Breast epithelium (tissue), 4 donors: ENCODE measurements at places on chromosomes 7 and 10. TPM values are rescaled to one million over a fixed set of nuclear protein-coding genes. Genes with fewer than 3 reads are reported as not detected.
A peak's percentile ranks its signal among the peaks of the same experiment; 100 is the strongest.

GRCh38 chr7:41467596-41467995, 235.3 kb downstream of the INHBA start:
- DNase-seq = no peak

- DNase-seq = peak; percentile 91
These were observed 75.4 kb downstream of the PROSER2 start for GRCh38 chr10:11898372-11899066.

DNA sequence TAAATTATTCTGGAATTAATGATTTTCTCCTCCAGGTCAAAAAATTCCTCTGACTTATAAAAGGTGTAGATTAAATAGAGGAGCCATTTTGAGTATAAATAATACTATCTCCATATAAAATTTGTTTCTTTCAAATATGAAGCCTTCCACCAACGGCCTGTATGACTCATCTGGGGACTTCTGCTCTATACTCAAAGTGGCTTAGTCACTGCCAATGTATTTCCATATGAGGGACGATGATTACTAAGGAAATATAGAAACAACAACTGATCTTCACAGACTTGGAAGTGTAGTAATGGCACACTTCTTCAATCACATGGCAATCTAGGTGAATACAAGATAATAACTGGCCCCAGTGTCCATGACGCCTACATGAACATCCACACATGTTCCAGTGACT, 335.6 kb upstream of the HGF start:
- no peak for DNase-seq

GRCh38 chr10:73253225-73253555, 746 bp upstream of the MRPS16 start:
- no peak for DNase-seq

- peak; percentile 50 for DNase-seq
These were observed 108.5 kb upstream of the ANLN start for GRCh38 chr7:36280840-36281812.

MRLN gene
- not detected for total RNA-seq

MORN4 gene
- 3.5 TPM for total RNA-seq

MYO1G gene
- total RNA-seq = 2.0 TPM

PRPF18 gene
- total RNA-seq = 48.6 TPM

GRCh38 chr7:148607151-148607661, 16.6 kb downstream of the C7orf33 start:
- no peak for DNase-seq

ZNF467 gene
- 5.9 TPM for total RNA-seq

DNA sequence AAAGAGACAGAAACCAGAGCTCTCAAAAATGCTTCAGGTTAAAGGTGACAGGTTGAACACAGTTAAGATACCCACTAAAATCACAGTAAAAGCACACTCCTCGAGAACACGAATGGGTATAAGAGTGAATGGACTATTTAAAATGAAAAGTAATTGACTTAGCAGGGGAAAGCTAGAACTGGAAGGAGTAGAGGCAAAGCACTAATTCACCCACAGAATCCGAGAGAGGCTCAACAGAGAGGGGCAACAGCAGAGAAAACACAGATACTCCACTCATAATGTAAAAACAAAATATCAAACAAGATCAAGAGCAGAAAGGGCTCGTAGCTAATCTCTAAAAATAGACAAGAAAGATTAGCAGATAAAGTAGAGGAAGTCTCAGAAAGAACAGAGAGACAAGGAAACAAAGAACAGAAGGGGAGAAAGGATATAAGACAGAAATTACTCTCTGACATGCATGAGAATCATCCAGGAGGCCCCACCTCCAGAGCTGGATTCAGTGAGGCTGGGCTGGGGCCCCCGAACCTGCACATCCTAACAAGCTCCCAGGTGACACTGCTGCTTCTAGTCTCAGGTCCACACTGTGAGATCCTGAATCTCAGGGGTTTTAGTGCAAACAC, 117.6 kb downstream of the GALNT11 start:
- DNase-seq = no peak

- DNase-seq = no peak
These were observed 355.1 kb upstream of the MBL2 start for GRCh38 chr10:53127686-53128085.

DNA sequence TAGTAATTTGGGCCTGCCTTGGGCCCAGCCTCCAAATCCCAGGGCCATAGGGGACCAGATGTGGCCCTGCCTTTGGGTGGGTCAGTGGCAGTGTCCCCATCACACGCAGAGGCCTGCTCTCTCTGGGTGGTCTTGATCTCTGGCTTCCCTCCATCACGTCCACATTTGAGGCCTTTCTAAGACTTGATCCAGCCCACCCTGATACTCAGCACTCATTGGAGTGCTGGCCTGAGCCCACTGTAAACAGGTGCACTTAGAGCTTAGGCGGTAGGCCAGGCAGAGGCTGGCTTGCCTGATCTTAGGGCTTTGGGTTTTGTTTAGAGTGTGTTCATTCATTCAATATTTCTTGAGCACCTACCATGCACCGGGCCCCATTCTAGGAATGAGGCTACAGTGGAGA, 52.6 kb downstream of the TBATA start:
- DNase-seq = no peak

SFMBT2 gene
- 32.8 TPM for total RNA-seq

SLC26A3 gene
- 13.6 TPM for total RNA-seq

GRCh38 chr10:12699781-12700556, 301.5 kb downstream of the CCDC3 start:
- DNase-seq = no peak

DNA sequence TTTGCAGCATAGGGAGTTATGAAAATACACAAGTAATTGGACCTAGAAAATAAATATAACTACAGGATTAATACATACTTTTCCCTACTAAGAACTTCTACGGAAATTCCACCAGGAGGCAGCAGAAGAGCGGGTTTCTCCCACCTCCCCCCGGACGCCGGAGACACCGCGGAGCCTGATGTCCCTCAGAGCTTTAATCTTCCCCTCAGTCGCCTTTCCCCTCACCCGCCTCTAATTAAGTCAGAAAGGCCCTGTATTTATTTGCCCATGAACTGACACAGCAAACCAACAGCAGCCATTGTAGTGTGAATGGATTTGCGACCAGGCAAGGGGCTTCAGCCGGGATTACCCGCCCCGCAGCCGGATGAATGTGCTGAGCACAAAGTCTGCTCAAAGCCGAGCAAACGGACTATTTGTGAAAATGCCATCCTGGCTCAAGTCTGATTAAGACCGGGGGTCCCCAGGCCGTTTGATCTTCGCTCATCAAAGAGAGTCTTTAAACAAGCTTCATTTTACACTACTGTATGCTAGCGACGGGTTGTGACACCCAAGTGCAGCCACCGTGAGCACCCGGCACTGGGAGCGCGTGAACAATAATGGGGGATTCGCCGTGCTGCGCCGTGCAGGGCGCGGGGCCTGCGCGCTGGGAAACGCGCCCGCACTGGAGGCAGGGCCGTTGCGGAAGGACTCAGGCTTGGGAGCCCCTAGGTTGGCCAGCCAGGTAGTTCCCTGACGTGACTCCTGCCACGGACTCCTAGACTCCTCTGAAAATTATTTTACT, 5.6 kb upstream of the DKK1 start:
- DNase-seq = no peak

- no peak for DNase-seq
These were observed 100.5 kb upstream of the SDK1 start for GRCh38 chr7:3200504-3200903.

DNA sequence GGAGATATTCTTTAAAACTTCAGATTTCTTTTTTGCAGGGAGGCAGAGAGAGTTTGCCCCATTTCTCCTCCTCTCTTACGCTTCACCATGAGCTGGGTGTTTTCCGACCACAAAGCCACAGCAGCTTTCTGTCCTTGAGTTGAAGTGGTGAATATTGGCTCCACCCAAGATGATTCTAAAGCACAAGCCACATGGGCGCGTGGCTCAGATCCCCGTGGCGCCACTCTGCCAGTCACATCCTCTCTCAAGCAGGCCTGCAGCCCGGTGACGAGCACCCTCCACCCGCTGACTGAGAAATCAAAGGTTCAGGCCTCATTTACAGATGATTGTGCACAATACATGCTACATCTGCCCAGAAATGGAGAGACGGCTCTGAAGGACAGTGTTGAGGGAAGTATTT, 27.6 kb upstream of the RNF32 start:
- no peak for DNase-seq

- DNase-seq = no peak
These were observed 3.0 kb upstream of the PRSS1 start for GRCh38 chr7:142746264-142746663.

DNA sequence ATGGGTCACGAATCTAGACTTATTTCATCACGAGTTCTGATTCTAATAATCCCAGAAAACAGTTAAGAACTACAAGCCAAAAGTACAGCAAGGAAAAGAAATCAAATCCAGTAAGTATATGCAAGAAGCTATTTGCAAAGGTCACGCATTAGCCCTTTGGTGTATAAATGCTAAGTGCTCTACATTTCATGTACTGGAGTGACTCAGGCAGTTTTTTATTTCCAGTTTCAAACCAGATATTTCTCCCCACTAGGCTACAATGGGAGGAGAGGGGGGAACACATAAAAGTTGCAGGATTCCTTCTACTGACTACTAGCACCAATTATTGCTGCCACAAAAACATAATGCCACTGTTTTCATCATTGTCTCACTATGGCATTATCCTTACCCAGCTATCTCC, 148.0 kb downstream of the NRCAM start:
- no peak for DNase-seq

DNA sequence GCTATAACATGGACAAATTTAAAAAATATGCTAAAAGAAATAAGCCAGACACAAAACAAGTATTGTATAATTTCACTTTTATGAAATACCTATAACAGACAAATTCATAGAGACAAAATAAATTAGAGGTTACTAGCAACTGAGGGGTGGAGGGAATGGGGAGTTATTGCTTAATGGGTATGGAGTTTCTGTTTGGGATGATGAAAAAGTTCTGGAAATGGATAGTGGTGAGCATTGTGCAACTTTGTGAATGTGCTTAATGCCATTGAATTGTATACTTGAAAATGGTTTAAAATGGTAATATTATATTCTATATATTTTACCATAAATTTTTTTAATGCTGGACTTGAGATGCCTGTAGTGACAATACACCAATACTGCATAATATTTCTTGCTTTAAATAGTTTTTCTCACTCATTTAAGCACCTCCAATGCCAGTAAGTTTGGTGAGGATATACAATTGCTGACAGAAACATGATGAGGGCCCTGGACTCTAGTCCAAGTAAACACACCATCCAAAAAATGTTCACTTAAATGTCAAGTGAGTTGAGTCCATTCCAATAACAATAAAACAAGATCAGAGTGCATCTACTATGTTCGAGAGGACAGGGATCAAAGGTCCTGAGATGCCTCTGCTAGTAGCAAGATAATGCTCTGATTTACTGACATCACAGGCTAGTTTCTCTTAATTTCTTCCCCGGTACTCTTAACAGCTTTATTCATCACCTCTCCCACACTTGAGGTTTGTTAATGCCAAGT, 71.9 kb downstream of the NT5C2 start:
- no peak for DNase-seq

- DNase-seq = no peak
These were observed 48.7 kb upstream of the DYNC1I1 start for GRCh38 chr7:95723583-95724180.

COBL gene
- 37.3 TPM for total RNA-seq

- DNase-seq = peak; percentile 70
These were observed 505 bp downstream of the HNRNPA2B1 start for GRCh38 chr7:26200038-26200443.

GRCh38 chr10:103197174-103197573, 4.1 kb upstream of the NT5C2 start:
- no peak for DNase-seq

NRCAM gene
- 62.4 TPM for total RNA-seq

DNA sequence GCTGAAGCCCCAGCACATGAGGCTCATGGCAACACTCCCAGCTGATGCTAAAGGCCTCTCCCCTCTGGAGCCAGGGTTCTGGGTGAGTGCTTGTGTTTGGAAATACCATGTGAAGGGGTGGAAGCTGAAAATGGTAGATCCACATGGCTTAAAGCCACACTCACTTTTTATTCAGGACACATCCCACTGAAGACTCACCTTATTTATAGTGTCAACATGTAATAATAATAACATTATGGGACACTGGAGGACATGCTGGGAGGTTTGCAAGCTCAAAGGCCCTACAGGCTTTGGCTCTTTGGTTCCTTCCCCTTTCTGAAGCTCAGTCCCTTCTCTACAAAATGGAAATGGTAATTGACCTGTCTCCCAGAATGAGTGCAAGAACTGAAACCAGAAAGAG, 318.0 kb downstream of the GRID1 start:
- DNase-seq = no peak

DNA sequence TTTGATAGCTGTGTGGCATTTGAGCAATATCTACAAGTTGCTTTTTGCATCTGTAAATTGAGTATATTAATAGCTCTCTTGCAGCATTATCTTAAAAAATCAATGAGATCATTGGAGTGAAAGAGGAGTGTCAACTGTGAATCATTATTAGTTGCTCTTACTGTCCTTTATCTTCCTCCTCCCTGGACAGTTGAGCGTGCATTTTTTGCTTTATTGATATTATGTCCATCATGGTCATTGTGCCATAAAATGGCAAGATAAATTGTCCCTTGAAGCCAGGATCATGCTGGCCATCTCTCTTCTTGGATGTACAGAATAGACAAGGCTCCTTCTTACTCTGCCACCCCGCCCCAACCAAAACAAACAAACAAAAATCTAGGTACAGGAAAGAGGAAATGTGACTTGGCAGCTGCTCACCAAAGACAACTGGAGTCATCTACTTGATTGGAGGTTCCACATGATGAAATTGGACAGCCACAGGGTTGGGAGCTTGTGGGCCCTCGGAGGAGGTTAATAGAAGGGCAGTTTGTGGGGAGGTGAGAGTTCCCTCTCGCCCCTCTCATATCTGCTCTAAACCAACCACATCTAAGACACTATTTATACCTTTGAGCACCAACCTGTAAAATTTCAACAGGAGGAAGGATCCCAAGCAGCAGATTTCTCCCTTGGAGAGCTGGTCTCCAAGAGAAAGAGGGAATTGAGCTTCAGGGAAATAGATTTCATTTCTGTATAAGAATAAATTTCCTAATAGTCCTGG, 252.7 kb downstream of the SKIDA1 start:
- DNase-seq = no peak

DNA sequence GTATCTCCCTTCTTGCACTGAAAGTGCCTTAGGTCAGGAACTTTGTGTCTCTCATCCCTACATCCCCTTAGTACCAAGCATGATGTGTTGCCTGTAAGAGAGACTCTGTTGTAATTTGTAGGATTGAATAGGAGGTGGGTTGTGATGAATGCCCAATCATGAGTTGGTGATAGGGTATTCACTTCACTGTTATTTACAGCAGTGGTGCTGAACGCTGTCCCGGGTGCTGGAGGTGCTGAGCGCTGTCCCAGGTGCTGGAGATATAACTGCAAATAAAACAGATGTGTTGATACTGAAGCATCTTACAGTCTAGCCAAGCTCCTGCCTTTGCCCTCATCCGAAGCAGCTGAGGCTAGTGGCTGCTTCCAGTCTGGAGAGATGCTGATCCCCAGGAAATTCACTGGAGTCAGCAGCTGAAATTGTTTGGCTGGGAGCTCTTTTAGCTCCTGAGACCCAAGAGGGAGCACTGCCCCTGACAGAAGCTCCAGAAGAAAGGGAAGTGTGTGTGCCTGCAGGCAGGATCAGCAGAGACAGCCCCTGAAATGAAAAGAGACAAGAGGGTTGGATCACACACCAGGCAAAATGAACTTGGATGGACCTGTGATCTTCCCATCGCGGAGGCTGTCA, 183.4 kb downstream of the SORCS3 start:
- DNase-seq = no peak
